ENCODE measurements at places on chromosomes 12 and 14.

- DNase-seq, result no peak
Measured at GRCh38 chr12:93167841-93168492, 209.8 kb upstream of the NUDT4 start.

DNA sequence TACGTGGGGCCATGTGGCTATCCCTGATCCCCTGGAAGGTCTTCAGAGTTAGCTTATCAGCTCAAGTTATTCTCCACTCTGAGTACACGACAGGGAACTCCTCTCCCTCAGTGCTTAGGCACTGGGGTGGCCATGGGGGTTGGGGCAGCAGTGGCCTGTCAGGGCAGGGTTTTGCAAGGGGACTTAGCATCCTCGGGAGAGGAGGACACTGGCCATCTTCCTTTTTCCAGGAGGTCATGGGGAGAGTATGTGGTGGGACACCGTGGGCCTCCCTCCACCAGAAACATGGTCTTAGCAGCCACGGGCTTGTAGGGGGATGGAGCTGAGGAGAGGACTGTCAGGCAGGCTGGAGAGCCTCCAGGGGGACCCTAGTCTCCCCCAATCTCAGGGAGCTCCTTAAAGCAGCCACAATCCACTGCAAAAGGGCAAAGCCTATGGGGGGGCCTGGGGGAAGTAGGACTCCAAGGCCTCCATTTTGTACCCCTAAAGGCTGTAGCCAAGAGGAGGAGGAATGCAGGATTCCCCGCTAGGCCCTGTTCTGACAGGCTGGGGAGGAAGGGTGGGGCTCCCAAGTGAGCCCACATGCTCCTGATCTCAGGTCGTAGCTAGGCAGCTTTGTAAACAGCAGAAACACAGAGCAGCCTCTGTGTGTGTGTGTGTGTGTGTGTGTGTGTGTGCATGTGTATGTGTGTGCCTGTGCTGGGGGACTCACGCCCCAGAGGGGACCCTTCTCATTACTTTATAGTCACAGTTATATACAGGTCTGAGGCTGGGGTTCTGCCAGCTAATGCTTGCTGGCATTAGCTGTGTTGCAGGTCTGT lies 36.6 kb downstream of the KRT80 start:
- no peak for DNase-seq

DNA sequence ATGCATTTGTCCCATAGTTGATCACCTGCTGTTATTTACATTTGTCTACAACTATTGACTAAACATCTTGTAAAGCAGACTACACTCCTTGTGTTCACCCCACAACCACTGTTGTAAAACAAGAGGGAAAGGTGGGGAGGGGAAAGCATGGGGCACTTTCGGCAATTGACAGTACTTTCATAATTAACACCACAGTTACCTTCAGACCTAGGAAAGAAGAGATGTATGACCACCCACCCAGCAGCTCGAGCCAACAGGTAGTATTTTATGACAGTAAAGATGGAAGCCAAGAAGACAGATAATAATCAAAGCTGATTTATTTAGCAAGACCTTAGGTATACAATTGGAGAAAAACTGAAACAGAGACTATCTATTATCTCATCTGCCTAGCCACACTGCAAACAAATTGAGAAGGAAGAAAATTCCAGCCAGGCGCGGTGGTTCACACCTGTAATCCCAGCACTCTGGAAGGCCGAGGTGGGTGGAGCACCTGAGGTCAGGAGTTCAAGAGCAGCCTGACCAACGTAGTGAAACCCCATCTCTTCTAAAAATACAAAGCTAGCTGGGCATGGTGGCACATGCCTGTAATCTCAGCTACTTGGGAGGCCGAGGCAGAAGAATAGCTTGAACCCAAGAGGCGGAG lies 11.2 kb downstream of the HECTD4 start:
- no peak for DNase-seq

DNA sequence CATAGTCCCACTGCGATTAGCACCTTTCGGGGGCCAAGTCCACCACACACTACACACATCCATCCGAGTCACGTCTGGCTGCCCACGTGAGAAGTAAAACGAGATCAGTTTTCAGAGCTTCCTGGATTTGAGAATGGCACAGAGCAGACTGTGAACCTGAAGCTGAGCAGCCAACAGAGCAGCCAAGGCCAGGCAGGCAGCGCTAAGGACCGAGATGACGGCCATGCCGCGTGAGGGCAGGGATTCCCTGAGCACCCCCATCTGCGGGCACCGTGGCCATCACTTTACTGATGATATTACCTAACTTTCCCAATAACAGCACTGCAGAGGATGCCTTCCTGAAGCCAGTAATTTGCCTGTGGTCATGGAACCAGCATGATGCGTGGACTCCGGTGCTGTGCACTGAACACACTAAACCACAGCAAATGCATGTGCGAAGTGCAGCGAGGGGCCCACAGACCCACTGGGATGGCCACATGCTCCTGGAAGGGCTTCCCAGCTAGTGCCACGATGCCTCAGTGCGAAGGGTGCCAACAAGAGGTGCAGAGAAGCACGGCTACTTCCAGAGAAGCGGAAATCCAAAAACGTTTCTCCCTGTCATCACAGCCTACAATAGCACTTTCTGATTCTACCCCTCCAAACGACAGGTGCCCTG lies 56.0 kb downstream of the RNF34 start:
- DNase-seq, result no peak

- DNase-seq, result no peak
Measured at GRCh38 chr12:109592905-109593272, 19.3 kb downstream of the MVK start.

GRCh38 chr14:63564318-63564717 lies 21.1 kb upstream of the PPP2R5E start:
- DNase-seq, result no peak

DNA sequence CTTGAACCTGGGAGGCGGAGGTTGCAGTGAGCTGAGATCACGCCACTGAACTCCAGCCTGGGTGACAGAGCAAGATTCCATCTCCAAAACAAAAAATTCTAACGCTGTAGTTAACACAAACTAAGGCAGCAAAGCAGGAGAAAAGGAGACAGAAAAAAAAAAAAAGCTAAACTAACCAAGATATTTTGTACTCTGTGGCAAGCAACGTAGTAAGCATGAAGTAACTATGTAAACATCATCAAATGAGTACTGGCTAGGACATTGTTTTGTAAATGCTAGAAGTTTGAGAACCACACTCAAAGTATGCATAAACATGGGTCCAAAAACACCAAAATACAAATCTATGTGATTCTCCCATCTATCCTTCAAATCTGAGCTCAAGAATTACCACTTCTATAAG lies 44.2 kb downstream of the C2CD5 start:
- no peak for DNase-seq

GRCh38 chr12:113368331-113368730 lies 9.9 kb downstream of the PLBD2 start:
- DNase-seq, result no peak

DNA sequence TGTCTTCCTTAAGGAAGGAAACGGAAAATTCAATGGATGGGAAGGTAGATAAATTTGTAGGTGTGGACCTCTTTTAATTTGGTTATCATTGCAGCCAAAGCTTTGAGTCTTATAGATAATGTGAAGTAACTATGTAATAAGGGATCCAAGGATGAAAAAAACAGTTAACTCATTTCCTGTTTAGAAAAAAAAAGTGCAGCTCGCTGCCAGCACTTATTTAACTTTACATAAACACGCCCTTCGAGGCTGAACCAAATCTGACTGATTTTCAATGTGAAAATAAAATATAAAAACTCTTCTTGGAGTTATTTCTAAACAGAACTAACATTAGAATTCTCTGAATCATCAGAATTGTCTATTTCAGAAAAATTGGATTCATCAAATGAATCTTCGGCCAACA lies 7.0 kb downstream of the NUBPL start:
- no peak for DNase-seq

GRCh38 chr14:41636492-41637392 lies 30.1 kb downstream of the LRFN5 start:
- DNase-seq, result no peak
